Muscle of leg (tissue), 16 donors: ENCODE measurements at places on chromosomes 1 and 21. TPM values are rescaled to one million over a fixed set of nuclear protein-coding genes. Genes with fewer than 3 reads are reported as not detected.

GRCh38 chr1:67749844-67750690 lies 65.1 kb downstream of the GADD45A start:
- no peak overlapping the region for H3K27ac ChIP-seq
- no peaks in the 10 kb centered on the region for H3K27me3 ChIP-seq
- no peak overlapping the region for H3K4me3 ChIP-seq
- DNase-seq = peak; percentile 38
- no peaks in the 10 kb centered on the region for H3K36me3 ChIP-seq
- H3K4me1 ChIP-seq = peaks cover 36% of the 10 kb centered on the region

- no peak for DNase-seq
- H3K4me1 ChIP-seq = peaks cover 12% of the 10 kb centered on the region
- no peak overlapping the region for H3K4me3 ChIP-seq
- no peak overlapping the region for H3K27ac ChIP-seq
- peaks cover 8% of the 10 kb centered on the region for H3K27me3 ChIP-seq
- no peaks in the 10 kb centered on the region for H3K36me3 ChIP-seq
These were observed 2.7 kb downstream of the TTLL7 start for GRCh38 chr1:83996191-83996590.

DNA sequence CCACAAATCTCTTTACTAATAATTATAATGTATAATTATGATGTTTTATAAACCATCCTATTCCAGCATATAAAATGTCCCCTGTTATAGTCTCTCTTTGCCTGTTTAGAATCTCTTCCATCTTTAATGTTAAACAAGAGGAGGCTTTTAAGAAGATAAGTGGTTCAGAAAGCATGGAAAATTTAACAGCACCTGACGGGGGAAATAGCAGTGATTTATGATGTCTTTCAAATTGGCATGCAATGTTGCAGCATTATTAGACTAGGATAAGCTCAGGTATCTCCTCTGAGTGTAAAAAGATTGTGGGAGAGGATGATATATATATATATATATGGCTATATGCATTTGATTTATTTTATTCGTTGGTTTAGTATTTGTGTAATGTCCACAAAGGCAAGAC lies 24.4 kb downstream of the GIPC2 start:
- no peaks in the 10 kb centered on the region for H3K4me1 ChIP-seq
- H3K27me3 ChIP-seq = no peaks in the 10 kb centered on the region
- H3K27ac ChIP-seq = no peak overlapping the region
- H3K36me3 ChIP-seq = no peaks in the 10 kb centered on the region

DNA sequence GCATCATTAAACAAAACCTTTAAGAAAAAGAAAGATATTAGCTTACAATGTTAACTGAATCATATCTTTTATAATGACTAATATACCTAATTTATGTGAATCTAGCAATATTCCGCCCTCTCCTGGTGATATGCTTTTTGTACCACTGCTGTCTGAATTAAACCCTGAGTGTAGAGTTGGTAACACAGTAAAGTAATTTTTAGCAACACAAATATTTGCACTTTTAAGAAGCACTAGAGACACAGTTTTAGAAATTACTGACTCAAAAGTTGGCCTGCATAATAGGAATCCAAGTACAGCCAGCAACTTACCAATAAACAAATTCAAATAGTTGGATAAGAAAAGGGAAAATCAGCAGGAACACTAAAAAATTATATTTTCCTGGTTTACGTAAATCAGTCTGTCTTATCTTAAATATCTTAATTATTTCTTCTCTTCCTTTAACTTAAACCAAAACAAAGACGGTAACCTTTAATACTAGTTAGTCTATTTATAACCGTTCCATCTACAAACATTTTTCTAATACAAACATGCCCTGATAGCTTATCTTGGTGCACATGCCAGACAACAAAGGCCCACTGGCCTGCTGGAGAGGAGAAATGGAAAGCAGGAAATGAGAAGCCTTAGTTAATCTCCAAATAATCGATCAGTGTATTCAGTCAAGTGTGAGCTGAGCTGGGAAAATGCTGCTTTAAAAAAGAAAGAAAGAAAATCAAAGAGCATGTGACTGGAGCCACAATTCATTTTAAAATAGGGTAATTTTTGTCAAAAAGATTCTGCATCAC lies 246.0 kb downstream of the RERE start:
- H3K4me3 ChIP-seq = no peak overlapping the region
- peak overlapping the region; percentile 57 for H3K27ac ChIP-seq
- DNase-seq = peak; percentile 65
- H3K27me3 ChIP-seq = no peaks in the 10 kb centered on the region
- peaks cover 2% of the 10 kb centered on the region for H3K4me1 ChIP-seq

GIPC2 gene
- 0.84 TPM for total RNA-seq

WNT2B gene
- total RNA-seq = 7.8 TPM

GRCh38 chr1:76666499-76666898 lies 200.8 kb upstream of the ST6GALNAC5 start:
- DNase-seq = peak; percentile 30
- no peaks in the 10 kb centered on the region for H3K27me3 ChIP-seq

TMCC2 gene
- total RNA-seq = 6.1 TPM

- no peaks in the 10 kb centered on the region for H3K4me1 ChIP-seq
- no peak overlapping the region for H3K4me3 ChIP-seq
- no peak for DNase-seq
- no peaks in the 10 kb centered on the region for H3K27me3 ChIP-seq
- H3K36me3 ChIP-seq = no peaks in the 10 kb centered on the region
These were observed 68.9 kb upstream of the ADAMTS5 start for GRCh38 chr21:27035791-27036190.

DNA sequence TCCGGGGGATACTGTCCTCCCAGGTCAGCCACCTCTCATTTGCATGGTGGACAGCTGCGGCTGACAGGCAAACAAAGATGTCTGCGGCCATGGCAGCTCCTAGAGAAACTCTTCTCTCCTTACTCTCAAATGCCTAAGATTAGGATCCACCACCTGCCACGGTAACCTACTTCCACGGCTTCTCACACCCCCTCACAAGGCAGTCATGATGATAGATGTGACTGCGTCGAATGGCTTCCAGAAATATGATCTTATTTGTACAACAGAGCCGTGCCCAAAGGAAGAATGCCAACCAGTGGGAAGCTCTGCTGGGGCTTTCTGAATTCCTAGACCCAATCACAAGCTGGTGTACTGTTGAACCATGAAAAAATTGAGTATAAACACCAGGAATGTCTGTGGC lies 73.4 kb downstream of the BACE2 start:
- DNase-seq = peak; percentile 21
- peaks cover 4% of the 10 kb centered on the region for H3K4me1 ChIP-seq
- H3K36me3 ChIP-seq = peaks cover 11% of the 10 kb centered on the region
- no peak overlapping the region for H3K4me3 ChIP-seq
- H3K27me3 ChIP-seq = no peaks in the 10 kb centered on the region

GRCh38 chr1:3215198-3216014 lies 146.4 kb downstream of the PRDM16 start:
- no peak for DNase-seq
- no peaks in the 10 kb centered on the region for H3K36me3 ChIP-seq
- peaks cover 31% of the 10 kb centered on the region for H3K4me1 ChIP-seq
- H3K27ac ChIP-seq = no peak overlapping the region

GRCh38 chr1:44024903-44025525 lies 6.2 kb downstream of the SLC6A9 start:
- H3K27ac ChIP-seq = no peak overlapping the region
- no peak for DNase-seq
- no peak overlapping the region for H3K4me3 ChIP-seq
- H3K4me1 ChIP-seq = peaks cover 14% of the 10 kb centered on the region

DNA sequence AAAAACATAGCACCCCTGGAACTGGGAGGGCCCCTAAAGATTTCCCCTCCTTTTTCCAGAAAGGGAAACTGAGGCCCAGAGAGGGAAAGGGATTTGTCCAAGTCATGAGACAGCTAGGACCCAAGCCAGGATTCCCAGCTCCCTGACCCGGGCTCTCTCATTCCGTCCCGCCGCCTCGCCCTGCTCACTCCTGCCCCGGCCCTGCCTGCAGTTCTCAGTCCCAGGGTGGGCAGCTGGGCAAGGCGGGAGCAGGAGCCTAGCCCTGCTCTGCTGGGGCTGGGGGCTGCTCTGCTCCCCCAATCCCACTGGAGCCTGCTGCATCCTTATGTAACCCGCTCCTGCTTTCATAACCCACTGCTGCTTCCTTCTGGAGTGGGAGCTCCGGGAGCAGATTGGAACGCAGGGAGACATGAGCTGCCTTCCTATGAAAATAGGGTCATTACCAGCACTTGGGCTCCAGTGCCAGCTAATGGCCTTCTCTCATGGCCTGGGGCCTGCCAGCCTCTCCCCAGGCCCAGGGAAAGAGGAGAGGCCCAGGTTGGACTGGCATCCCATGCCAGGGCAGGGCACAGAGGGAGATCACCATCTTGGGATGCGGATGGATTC lies 84.5 kb downstream of the CAMK2N1 start:
- H3K27me3 ChIP-seq = peaks cover 58% of the 10 kb centered on the region
- DNase-seq = no peak
- H3K4me3 ChIP-seq = no peak overlapping the region
- H3K36me3 ChIP-seq = no peaks in the 10 kb centered on the region

- peaks cover 5% of the 10 kb centered on the region for H3K4me1 ChIP-seq
- peaks cover 3% of the 10 kb centered on the region for H3K27me3 ChIP-seq
- DNase-seq = no peak
- no peak overlapping the region for H3K4me3 ChIP-seq
- H3K27ac ChIP-seq = no peak overlapping the region
- no peaks in the 10 kb centered on the region for H3K36me3 ChIP-seq
These were observed 105.8 kb downstream of the TBX19 start for GRCh38 chr1:168386492-168386891.

DNA sequence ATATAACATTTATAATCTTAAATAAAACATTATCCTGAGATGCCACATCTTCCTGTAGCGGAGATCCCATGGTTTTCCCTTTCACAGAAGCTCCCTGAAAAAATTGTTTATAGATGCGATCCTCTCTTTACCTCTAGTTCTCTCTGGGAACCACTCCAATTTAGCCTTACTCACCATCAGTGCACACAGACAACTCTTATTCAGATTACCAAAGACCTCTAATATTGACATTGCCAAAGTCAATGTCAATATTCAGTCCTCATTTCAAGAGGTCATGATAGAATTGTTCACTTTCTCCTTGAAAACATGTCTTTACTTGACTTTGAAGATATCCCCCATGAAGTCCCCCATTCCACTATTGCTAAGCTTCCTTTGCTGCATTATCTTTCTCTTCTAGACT lies 248.8 kb downstream of the CTH start:
- no peak for DNase-seq
- H3K27me3 ChIP-seq = no peaks in the 10 kb centered on the region
- no peak overlapping the region for H3K4me3 ChIP-seq
- H3K36me3 ChIP-seq = no peaks in the 10 kb centered on the region
- H3K27ac ChIP-seq = no peak overlapping the region

CCDC30 gene
- 1.7 TPM for total RNA-seq

DNA sequence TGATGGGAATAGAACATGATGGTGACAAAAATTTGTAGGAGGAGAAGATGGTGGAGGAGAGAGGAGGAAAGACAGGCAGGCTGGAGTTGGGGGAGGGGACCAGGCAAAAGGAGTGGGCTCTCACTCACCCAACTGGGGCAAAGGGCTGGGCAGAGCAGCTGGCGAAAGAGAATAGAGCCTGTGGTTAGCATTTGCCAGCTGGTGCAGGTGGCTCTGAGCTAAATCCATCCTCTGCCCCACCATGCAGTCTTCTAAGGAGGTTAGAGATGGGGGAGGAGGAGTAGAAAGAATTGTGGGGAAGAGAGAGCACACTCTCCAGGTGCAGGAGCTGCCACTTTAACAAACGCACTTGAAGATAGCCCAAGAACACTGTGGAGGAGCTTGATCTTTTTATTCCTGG lies 27.6 kb upstream of the SLAMF1 start:
- DNase-seq = no peak
- peaks cover 2% of the 10 kb centered on the region for H3K27me3 ChIP-seq
- H3K27ac ChIP-seq = no peak overlapping the region
- H3K4me1 ChIP-seq = no peaks in the 10 kb centered on the region
- H3K36me3 ChIP-seq = no peaks in the 10 kb centered on the region
- H3K4me3 ChIP-seq = no peak overlapping the region

MFSD2A gene
- total RNA-seq = 0.62 TPM

PPIAL4G gene
- 0.04 TPM for total RNA-seq

MXRA8 gene
- 87.9 TPM for total RNA-seq

- no peak overlapping the region for H3K27ac ChIP-seq
- no peaks in the 10 kb centered on the region for H3K4me1 ChIP-seq
- no peak overlapping the region for H3K4me3 ChIP-seq
- H3K27me3 ChIP-seq = no peaks in the 10 kb centered on the region
- no peaks in the 10 kb centered on the region for H3K36me3 ChIP-seq
These were observed 49.1 kb upstream of the LRRC3 start for GRCh38 chr21:44405948-44406872.

DNA sequence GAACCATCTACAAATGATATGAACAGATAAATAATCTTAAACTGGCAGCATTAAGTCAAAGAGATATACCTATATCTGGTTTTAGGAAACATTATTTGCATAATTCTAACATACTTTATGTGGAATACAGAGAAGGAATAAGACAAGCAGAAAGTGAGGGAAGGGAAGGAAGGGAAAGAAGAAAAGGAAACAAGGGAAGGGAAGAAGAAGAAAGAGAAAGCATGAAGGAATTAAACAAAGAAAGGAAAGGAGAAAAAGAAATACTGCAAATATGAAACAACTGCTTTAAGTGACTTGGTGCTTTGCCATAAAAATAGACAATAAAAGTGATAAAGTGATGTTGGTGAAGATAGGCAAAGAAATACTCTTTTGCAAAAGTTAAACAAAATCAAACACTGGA lies 20.1 kb downstream of the SCMH1 start:
- peaks cover 6% of the 10 kb centered on the region for H3K36me3 ChIP-seq
- no peak overlapping the region for H3K27ac ChIP-seq
- no peak overlapping the region for H3K4me3 ChIP-seq
- no peak for DNase-seq

ZBTB8A gene
- total RNA-seq = 10.6 TPM
